ENCODE measurements at places on chromosomes 5 and 9.

GRCh38 chr5:81068063-81068462 lies 107.9 kb downstream of the RASGRF2 start:
- no peak for DNase-seq

DNA sequence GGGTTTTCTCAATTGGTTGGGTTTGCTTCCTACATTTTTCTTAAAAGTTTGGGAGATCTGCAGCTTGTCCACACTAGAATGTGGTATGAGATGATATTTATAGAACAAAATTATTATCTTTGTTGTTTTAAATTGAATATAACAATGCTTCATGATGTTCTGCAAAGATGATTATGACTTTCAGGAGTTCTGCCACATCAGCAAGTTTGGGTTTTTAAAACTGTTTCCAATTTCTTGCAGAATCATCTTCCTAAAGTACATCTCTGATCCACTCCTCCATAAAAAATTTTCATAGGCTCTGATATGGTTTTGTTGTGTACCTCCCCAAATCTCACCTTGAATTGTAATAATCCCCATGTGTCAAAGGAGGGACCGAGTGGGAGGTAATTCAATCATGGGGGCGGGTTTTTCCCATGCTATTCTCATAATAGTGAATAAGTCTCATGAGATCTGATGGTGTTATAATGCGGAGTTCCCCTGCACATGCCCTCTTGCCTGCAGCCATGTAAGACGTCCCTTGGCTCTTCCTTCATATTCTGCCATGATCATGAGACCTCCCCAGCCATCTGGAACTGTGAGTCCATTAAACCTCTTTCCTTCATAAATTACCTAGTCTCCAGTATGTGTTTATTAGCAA lies 119.1 kb upstream of the PTGER4 start:
- DNase-seq: no peak

GRCh38 chr5:85670417-85670816 lies 947.3 kb upstream of the COX7C start:
- no peak for DNase-seq

GRCh38 chr9:128097543-128098296 lies 29.7 kb downstream of the SLC25A25 start:
- DNase-seq: no peak

DNA sequence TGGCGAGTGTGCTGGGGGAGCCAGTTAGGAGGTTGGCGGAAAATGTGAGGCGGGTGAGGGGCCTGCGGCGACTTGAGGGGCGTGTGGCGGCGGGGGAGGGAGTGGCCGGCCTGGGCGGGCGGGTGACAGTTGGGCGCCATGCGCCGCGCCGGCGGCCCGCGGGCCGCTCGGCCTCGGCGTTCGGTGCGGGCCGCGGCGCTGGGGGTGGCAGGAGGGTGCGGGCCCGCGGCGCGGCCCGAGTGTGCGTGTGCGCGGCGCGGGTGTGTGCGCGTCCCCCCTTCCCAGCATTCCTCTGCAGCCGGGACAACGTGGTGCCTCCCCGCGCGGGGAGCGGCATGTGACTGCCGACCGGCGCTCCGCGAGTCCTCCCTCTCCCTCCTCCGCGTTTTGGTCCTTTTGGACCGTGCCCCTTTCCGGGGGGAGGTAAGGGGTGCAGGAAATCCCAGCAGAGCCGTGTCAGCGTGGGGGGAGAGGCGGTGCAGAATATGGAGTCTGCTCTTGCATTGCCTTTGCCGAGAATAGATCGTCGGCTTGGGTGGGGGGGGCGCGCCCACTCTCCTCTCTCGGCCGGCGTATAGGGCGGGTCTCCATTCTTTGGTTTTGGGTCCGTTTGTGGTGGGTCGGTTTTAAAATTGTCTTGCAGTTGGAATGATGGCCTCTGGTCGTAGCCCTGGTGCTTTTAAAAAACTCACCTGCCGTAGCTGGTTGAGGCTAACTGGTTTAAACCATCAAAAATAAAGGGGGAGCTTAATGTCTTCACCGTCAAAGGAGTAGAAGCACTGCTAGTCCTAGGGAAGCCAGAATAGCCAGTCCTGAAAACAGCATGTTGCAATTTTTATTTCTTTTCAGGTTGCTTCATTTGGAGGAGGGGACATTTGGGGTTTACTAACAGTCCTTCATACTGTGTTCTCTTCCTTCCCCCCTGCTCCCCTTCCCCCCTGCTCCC lies 2.0 kb downstream of the LARP1 start:
- no peak for DNase-seq

- DNase-seq: no peak
Observed at GRCh38 chr9:35105571-35106342, 2.8 kb upstream of the STOML2 start.

- no peak for DNase-seq
Observed at GRCh38 chr5:57666582-57666981, 184.0 kb upstream of the ACTBL2 start.

GRCh38 chr9:35729700-35730485 lies 2.1 kb downstream of the TLN1 start:
- DNase-seq: no peak

- DNase-seq: no peak
Observed at GRCh38 chr5:134758176-134758503, 439 bp upstream of the DDX46 start.

DNA sequence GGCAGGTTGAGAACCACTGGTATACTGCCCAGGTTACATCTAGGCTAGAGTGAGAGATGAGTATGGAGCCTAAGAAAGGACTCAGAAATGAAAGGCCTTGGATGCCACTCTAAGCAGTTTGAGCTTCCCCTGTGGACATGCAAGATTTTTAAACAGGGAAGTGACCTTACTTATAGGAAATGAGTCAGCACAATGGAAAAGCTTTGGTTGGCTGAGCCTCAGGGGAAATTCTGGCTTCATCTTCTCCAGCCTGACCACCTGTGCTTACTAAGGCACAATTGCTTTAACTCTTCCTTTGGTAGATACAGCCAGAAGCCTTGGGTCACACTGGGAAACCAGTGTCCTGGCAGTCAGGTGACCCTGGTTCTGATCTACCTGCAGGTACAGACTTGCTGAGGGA lies 380.2 kb upstream of the ZNF462 start:
- no peak for DNase-seq

GRCh38 chr5:132115375-132115774 lies 41.8 kb downstream of the CSF2 start:
- no peak for DNase-seq

GRCh38 chr5:160493806-160494338 lies 72.2 kb downstream of the PTTG1 start:
- DNase-seq: no peak

- no peak for DNase-seq
Observed at GRCh38 chr9:71509054-71509453, 259.3 kb downstream of the CEMIP2 start.

DNA sequence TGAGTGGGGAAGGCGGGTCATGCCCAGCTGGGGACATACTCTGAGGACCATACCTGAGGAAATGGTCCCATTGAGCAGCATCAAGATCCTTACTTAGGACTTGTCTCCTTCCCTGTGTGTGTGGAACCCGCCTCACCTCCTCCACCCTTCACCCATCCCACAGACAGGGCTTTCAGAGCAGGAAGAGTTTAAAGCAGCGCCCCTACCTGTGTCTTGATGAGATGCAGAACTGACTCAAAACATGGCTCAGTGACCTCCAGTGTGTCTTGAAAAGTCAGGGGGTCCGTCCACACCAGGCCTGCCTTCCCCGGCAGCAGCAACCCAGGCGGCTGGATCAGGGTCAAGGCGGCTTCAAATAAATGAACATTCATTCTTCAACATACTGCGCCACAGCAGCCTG lies 38.4 kb downstream of the PLAC8L1 start:
- no peak for DNase-seq

- DNase-seq: no peak
Observed at GRCh38 chr5:109656829-109657228, 32.9 kb upstream of the MAN2A1 start.

- DNase-seq: no peak
Observed at GRCh38 chr5:27311544-27311943, 273.2 kb upstream of the CDH9 start.

DNA sequence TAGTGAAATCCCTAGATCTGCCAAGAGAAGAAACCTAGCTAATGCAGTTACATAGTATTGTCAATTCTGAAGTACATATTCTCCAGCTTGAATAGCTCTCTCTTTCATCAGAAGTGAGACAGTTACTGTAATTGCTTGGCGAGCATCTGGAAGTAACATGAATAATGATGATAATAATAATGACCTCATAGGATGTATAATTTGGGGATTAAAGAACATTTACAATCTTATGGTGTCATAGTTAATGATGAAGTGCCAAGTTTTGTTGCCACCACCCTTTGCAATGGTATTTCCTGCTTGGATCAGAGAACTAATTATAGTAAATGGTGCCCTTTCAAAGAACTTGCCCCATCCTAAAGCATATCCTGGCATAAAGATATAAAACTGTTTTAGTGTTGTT lies 201.4 kb downstream of the ADAMTSL1 start:
- DNase-seq: no peak

DNA sequence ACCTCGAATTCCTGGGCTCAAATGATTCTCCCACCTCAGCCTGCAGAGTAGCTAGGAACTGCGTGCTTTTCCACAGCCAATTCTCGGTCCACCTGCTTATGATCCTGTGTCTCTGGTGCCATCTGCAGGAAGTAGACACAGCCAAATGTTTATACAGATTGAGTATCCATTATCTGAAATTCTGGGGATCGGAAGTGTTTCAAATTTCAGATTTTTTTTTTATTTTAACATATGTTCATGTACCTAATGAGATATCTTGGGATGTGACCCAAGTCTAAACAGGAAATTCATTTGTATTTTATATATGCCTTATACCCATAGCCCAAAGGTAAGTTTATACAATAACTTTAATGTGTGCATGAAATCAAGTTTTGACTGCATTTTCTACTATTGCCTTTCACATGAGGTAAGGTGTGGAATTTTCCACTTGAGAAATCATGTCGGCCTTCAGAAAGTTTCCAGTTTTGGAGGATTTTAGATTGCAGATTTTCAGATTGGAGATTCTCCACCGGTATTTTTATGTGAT lies 89.5 kb downstream of the ESM1 start:
- DNase-seq: no peak
